SK-N-DZ (cell line): ENCODE measurements at places on chromosomes 4 and X.
A peak's percentile ranks its signal among the peaks of the same experiment; 100 is the strongest.

- DNase-seq: no peak
These were observed 41.5 kb downstream of the F11 start for GRCh38 chr4:186307497-186307896.

GRCh38 chrX:100606753-100607152 lies 22.0 kb downstream of the TNMD start:
- no peak for DNase-seq

DNA sequence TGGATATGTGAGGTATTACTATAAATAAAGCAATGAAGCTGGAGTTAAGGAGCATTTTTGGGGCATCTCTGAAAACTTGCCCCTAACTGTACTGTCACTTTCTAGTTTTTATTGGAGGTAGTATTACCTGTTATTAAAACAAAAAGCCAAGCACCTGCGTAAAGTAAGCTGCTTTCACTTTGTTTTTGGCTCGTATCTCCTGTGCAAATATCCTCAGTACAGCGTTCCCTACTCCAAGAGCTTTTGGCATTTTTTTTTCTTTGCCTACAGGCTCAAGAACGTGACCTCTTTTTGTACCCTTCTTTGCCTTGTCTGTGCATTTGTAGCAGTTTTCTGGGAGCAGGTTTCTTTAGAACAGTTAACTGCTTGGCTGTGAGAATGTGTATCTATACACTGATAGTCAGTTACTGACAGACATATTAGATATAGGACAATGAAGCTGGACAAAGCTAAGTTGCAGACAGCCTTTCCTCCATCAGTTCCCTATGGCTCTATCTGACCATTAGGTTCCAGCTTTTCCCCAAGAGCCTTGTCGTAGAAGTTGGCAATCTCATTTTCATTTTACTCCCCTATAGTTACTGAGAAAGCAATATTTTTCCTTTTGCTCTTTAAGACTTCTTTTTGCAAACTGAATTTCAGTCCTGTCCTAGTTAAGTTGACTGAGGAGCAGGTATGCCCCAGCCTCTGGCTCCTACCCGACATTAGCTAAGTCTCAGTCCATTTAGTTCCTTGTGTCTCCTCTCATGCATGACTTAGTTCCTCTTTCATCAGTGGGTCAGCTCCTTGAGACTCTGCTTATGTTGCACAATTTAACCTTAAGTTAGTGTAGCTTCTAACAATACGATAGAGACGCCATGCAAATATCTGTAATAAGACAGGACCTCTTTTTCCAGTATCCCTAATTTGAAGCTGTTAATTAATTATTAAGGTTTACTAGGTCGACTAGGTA lies 71.5 kb upstream of the HPRT1 start:
- DNase-seq: no peak

GRCh38 chr4:26050212-26050643 lies 136.2 kb downstream of the SMIM20 start:
- no peak for DNase-seq

DNA sequence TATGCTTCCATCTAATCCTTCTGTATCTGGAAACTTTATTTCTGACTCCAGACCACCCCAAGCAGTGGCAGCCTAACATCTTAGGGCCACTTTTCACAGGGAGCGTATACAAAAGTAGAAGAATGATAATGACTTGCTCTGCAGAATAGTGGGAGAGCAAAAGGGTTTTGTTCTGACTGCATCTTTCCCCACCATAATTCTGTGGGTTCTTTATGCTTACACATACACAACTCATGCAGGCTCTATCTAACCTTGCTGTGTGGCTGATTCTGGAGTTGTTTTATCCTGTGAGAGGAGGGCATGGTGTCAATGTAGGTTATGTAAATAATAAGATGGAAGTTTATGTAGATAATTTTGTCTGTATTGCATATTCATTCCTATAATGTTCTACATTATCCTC lies 42.4 kb upstream of the NDNF start:
- DNase-seq: no peak

- DNase-seq: no peak
These were observed 1.8 kb downstream of the FGFR3 start for GRCh38 chr4:1794809-1795298.

DNA sequence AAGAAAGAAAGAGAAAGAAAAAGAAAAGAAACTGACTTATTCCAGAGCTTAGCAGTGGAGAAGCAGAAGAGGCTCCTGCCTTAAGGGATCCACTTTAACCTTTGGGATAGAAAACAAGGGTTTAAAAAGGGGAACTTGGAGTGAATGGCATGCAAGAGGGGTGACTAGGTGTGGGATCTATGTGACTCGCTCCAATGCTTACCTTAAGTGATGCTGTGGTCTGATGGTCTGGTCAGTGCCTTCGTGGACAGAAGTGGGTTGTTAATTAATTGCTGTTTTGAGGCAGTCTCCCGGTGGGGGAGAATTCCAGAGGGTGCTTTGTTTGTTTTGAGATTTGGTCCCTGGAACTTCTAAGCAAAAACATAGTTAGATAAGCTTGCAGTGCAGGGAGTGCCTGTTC lies 21.1 kb upstream of the RHOXF1 start:
- DNase-seq: no peak

DNA sequence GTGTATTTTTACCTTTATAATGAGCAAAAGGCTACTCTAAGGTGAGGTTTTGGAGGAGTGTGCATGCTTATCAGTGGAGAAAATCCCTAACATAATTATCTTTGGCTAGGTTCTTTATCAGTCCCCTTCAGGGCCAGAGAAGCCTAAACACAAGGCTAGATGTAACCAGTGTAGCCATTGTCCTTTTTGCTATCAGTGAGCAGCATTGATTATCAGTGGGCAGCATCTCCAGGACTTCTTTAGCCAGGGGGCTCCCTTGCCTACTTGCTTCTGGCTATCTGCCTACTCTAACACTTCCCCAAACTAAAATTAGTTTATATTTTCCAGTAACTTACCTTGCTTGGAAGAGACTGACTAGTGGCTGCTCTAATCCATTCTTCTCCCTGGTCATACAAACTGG lies 595.6 kb downstream of the TRAM1L1 start:
- peak; percentile 2 for DNase-seq

DNA sequence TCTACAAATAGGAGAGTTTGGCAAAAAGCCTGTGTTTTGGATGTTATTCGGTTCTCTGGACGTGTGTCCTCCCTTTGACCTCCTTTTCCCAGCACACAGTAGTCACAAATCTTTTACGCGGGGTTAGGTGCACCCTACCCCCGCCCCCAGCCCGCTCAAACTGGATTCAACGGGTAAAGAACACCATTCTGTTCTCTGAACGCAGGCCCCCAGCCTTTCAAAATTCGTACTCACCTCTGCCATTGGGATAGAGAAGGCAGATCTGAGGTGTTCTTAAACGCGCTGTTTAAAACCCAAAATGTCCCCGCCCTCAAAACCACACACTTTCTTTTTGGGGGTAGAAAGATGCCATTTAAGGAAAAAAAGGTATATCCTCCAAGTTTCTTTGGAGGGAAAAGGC lies 2.7 kb downstream of the LEF1 start:
- no peak for DNase-seq

- no peak for DNase-seq
These were observed 439 bp downstream of the SEC31A start for GRCh38 chr4:82890528-82890900.

DNA sequence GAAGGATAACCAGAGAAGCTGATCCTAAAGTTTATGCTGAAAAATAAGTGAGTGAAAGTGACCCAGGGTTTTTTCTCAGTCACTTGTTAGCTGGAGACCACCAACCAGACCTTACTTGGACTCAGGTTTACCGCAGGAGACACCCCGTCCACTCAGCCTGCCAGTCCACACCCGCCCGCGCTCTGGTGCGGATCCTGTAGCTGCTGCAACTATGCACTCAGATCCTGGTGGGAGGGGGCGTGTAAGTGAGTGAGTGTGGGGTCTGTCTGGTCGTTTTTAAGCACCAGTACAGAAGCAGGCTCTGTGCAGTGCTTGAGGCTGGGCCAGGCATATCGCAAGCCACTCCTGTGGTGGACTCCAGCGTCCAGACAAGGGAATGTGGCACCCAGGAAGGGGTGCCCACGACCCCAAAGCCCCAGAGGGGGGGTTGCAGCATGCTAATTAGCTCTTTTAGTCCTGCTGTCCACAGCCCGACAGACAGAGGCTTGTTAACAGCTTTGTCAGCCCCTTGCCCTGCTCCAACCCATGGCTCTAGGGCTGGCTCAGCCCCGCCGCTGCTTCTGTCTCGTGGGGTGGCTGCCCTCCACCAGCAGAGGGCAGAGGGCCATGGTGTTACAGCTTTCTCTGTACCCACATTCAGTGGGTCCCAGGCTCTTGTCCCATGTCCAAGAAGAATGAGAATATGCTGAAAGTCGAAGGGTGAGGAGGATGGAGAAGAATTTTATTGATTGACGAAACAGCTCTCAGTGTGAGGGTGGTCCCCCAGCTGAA lies 40.4 kb upstream of the PPP1R2C start:
- no peak for DNase-seq

GRCh38 chr4:156672492-156673305 lies 298.9 kb downstream of the PDGFC start:
- no peak for DNase-seq

GRCh38 chr4:106291678-106292077 lies 24.3 kb downstream of the TBCK start:
- no peak for DNase-seq

DNA sequence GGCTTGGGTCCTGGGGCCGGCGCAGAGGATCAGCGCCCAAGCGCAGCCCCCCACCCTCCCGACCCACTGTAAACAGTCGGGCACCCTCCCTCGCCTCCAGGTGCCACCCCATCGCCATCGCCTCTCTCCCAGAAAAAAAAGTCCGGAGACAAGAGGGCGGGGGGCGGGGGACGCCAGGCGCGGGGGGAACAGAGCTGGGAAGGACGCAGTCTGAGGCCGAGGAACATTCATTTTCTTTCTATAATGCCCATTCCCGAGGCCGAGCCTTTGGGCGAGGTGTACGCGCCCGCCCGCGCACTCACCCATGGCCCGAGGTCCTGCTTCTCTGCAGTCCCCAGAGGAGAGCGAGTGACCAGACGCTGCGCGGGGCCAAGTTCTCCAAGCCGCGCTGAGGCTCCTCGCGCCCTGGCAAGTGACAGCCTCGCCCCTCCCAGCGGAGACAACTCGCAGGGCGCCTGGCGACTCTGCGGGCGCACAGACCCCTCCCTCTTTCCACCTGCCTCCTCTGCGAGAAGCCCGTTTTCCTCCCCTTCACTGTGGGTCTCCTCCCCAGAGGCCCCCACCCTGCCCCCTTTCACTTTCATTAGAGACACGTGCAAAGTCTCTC lies 63.5 kb upstream of the WDR17 start:
- DNase-seq: peak; percentile 43

GRCh38 chr4:105148776-105149175 lies 2.1 kb downstream of the TET2 start:
- DNase-seq: no peak

- DNase-seq: no peak
These were observed 944.4 kb upstream of the FTHL17 start for GRCh38 chrX:32016195-32016594.

- DNase-seq: no peak
These were observed at the start of gene BTC for GRCh38 chr4:74794382-74795010. BTC (minus strand) TSS chr4:74794523; CDS start chr4:74794325, 198 bp downstream.

GRCh38 chrX:16239211-16239610 lies 71.9 kb downstream of the MAGEB17 start:
- DNase-seq: no peak

DNA sequence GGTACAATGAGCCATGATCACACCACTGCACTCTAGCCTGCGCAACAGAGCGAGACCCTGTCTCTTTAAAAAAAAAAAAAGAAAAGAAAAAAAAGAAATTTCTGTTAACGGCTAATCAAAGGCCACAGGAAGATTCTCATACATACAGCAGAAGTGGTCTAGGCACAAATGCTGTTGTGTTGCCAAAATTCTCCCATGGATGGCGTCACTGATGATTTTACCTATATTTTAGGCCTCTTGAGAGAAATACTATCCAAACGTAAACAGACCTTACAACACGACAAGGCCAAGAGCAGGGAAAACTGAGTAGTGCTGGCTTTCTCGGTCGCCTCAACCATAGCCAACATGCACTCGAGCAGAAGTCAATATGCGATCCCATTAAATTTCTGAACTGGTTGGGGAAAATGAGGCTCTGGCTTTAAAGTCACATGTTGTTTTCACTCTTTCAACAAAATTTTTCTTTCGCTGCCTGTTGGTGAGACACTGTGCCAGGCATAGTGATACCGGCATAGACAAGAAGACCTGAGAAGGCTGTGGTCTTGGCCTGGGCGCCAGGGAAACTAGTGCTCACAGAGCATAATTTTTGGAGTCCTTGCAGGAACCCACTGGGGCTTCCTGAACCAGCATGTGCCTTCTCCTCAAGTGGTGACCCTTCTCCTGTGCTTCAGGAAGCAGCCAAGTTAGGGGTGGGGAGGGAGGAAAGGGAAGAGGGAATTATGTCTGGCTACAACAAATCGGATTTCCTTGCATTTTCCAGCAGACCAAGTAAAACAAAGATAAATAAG lies 20.6 kb downstream of the SH3KBP1 start:
- DNase-seq: no peak

DNA sequence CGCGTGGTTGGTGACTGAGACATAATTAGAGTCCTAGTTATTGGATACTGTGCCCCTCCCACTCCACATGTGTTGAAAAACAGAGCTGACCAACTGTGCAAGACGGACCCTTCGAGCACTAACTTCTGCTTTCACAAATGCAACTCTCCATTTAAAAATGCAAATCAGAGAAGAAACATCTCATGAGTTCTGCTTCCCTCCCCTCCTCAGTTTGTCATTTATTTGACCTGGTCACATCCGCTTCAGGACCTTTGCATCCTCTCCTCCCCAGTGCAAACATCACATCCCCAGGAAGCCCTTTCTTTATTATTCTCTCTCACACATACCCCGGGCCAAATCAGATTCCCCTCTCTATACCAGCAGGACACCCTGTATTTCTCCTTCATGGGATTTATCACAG lies 38.1 kb upstream of the NOCT start:
- DNase-seq: no peak

DNA sequence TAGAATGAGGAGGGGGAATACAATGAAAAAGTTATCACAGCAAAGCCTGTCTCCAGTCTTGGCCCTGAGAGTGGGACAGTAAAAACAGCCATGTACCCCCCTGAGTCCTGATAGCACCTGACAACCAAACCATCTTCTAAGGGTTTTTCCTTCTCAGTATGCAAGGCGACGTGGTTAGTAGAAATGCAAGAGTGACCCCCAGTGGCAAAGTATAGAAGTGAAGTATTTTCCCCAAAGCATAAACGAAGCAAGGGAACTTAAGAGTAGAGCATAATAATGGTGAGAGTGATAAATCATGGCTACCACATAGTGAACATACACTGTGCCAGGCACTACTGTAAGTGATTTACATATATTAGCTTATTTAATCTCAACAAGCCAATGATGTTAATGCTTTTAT lies 52.8 kb downstream of the FAM47C start:
- DNase-seq: peak; percentile 26

- DNase-seq: peak; percentile 23
These were observed 62.8 kb upstream of the EGFL6 start for GRCh38 chrX:13506574-13506973.

GRCh38 chrX:104745152-104745551 lies 179.2 kb downstream of the IL1RAPL2 start:
- DNase-seq: no peak
